Activated CD4-positive, alpha-beta T cell treated with anti-CD3 and anti-CD28 coated beads, Interleukin-2, amount 10 ng/mL, durations not matched to agents 7 days and 5 days (primary cell): ENCODE measurements at places on chromosomes 5 and 9. TPM values are rescaled to one million over a fixed set of nuclear protein-coding genes. Genes with fewer than 3 reads are reported as not detected.

TLR4 gene
- total RNA-seq = 0.06 TPM

CAVIN4 gene
- total RNA-seq = 0.12 TPM

GRCh38 chr9:38073882-38074281, 4.9 kb upstream of the SHB start:
- no peak for DNase-seq

DNA sequence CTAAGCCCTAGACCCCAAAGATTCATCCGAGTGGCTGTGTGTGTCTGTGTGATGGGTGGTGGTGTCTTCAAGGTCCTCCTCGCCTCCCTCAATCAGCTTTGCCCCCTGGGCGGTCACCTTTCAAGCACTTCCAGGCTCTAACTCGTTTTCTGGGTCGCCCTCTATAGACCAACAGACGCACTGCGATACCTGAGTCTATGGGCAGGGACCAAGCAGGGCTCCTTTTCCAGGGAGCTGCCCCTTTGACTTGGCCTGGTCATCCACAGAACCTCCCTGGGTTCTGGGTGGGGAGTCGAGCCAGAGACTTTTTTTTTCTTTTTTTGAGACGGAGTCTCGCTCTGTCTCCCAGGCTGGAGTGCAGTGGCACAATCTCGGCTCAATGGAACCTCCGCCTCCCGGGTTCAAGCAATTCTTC, 1.1 kb downstream of the SLC27A4 start:
- DNase-seq = peak; percentile 81

PGM5 gene
- not detected for total RNA-seq

DNA sequence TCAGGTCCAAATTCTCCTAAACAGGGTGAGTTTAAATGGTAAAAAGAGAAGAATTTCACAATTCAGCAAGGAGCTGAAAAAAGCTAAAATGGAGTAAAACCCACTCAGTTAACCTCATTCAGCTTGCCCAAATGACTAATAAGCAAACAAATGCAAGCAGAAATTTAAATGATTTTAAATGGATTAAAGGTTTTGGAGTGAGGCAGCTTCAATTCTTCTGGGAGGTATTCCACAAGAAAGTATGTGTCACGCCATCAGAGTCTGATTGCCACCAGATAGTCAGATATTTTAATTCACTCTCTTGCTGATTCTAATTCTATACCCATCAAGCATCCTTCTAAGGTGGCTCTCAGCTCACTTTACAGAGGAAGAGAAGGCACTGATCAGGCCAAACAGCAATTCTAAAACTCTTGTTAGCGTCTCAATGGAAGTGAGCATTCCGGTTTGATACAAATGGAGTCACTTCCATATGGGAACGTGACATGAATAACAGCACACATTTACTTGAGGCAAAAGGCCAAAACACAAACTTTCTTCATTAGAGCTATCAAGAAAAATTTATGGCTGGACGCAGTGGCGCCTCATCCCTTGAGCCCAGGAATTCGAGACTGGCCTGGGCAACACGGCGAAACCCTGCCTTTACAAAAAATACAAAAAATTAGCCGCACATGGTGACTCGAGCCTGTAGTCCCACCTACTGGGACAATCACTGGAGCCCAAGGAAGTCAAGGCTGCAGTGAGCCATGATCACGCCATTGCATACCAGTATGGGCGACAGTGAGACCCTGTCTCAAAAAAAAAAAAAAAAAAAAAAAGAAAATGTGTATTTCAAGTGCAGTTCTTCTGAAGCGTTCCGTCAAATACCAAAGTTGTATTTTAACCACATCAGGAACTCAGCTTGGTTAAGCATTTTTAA, 2.0 kb downstream of the CLK4 start:
- DNase-seq = no peak

GRCh38 chr5:118862596-118862995, 125.8 kb downstream of the DTWD2 start:
- DNase-seq = no peak

- no peak for DNase-seq
Observed at GRCh38 chr5:61496860-61497259, 164.8 kb downstream of the ZSWIM6 start.

DNA sequence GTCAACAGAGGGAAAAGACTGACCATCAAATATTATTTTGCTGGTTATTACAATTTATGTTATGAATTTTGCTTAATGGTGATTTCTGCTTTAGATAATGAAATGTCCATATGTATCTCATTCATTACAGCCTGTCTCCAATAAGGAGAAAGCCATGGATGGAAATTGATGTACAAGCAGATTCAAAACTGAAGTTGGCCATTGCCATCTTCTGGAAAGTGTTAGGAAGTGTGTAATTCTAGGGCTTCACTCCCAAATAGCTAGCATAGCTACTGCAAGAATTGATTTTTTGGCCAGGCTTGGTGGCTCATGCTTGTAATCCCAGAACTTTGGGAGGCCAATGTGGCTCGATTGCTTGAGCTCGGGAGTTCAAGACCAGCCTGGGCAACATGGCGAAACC, 45.8 kb downstream of the DYNC2I2 start:
- no peak for DNase-seq

SLC45A2 gene
- total RNA-seq = 0.19 TPM

ZNF462 gene
- 0.89 TPM for total RNA-seq

PCDHGB6 gene
- not detected for total RNA-seq

MYORG gene
- total RNA-seq = 2.8 TPM

GRCh38 chr5:90645024-90645610, 86.5 kb downstream of the ADGRV1 start:
- no peak for DNase-seq

CTXN3 gene
- total RNA-seq = not detected

GRCh38 chr5:80142996-80143395, 107.8 kb downstream of the THBS4 start:
- no peak for DNase-seq

DNA sequence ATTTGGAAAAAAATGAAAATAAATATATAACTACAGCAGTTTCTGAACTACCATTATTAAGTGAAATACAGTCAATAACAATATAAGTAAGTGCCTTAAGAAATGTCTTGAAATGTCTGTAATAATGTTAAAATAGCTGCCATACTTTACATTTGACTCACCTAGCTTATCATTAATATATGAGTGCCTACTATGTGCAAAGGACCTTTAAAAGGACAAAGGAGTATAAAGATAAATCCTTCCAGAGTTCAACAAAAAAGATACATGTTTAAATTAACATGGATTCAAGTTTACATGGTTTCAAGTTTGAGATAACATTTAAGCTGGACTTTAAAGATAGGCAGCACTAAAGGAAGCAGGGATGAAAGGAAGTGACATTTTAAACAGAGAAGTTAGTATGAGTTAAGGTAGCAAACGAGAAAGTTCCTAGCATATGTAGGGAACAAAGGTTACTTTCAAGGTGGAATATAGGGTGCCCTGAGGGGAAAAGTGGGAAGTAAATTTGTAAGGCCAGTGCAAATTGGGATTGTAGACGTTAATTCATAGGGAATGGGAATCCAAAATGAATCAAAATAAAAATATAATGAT, 8.9 kb downstream of the ITGA1 start:
- no peak for DNase-seq

ANKRD31 gene
- 0.17 TPM for total RNA-seq
